ENCODE measurements at places on chromosomes 3 and 15. TPM values are rescaled to one million over a fixed set of nuclear protein-coding genes. Genes with fewer than 3 reads are reported as not detected.

GRCh38 chr3:197912741-197913476 lies 37.1 kb upstream of the RPL35A start:
- DNase-seq: no peak

ANKRD63 gene
- not detected for polyA plus RNA-seq

DNA sequence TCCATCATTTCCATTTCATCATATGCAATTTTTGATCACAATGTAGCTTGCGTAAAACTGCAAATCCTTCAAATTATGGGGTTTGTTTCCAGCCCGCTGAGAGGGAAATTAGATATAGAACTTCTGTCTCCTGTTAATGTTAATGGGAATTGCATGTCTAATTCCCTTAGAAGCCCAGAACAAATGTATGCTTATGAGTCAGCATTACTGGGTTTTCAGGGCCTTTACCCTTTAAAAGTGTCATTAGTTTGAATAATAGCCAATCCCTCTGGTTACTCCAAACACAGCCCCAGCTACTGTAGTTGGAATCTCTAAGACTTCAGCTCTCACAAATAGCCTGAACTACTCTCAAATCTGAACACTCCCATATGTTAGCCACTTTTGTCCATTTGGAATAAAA lies 439.4 kb downstream of the C3orf38 start:
- peak; percentile 11 for DNase-seq

DNA sequence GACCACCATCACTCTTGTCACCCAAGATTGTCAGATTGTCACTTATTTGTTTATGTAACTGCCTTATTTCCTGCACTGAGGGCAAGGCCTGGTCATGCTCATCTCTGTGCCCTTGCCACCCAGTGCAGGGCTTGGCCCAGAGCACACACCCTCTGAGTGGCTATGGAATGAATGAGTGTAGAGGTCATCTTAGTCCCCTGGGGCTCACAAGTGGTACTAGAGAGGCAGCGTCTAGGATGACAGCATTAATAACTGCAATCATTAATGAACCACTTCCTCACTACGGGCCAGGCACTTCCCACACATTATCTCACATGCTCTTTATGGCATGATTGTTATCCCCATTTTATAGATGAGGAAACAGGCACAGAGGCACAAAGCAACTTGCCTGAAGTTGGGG lies 117.0 kb downstream of the SMAD6 start:
- no peak for DNase-seq

DNA sequence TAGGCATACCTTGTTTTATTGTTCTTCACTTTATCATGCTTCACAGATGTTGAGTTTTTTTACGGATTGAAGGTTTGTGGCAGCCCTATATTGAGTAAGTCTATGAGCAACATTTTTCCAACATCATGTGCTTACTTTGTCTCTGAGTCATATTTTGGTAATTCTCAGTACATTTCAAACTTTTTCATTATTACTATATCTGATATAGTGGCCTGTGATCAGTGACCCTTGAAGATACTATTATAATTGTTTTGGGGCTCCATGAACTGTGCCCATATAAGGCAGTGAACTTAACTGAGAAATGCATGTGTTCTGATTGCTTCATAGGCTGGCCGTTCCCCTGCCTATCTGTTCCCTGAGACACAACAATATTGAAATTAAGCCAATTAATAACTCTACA lies 42.8 kb upstream of the NSMCE3 start:
- no peak for DNase-seq

GRCh38 chr15:73568564-73569280 lies 64.5 kb downstream of the NPTN start:
- DNase-seq: peak; percentile 26

GOLGA6L9 gene
- polyA plus RNA-seq: 0.70 TPM

GRCh38 chr3:29868543-29869101 lies 587.8 kb downstream of the RBMS3 start:
- no peak for DNase-seq

DNA sequence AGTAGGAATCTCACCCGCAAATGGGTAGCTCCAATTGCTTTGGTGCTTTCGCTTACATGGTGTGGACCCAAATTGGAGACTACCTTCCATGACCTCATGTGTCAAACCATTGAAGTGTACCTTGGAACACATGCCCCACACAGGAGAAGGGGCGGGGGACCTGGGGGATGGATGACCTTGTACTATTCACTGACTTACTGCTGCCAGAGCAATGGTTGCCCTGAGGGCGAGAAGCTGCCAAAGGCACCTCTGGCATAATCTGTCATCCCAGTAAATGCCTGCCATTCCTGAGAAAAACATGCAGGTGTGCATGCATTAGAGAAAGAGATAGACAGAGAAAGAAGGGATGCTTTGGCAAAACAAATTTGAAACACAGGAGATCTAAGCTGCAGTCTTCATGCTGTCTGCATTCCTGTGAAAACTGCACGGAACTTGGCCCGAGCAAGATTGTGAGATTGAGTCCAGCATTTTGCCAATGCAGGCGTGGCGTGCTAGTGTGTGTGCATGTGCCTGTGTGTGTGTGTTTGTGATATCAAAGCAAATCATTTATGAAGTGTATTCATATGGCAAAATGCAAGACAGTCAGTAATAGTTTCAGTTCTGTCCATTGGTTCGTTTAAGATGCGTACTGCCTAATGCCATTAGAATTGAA lies 219.5 kb upstream of the MDFIC2 start:
- DNase-seq: no peak

GRCh38 chr3:53890726-53891475 lies 758 bp downstream of the SELENOK start:
- no peak for DNase-seq
